Bladder microvascular endothelial cell (primary cell): ENCODE measurements at places on chromosomes 3 and 15. TPM values are rescaled to one million over a fixed set of nuclear protein-coding genes. Genes with fewer than 3 reads are reported as not detected.

Gene COLQ
- total RNA-seq: 0.16 and 1.7 TPM in 2 replicates

Gene MUC13
- total RNA-seq: under 0.01 TPM in 1 of 2 replicates, not detected in the other

Gene PIGZ
- 2.1 and 3.5 TPM in 2 replicates for total RNA-seq

Gene CCRL2
- 2.5 and 6.3 TPM in 2 replicates for total RNA-seq

Gene MAGI1
- 42.9 and 106 TPM in 2 replicates for total RNA-seq

Gene ITPKA
- 0.16 and 0.57 TPM in 2 replicates for total RNA-seq

Gene GHRL
- under 0.01 and 0.69 TPM in 2 replicates for total RNA-seq

Gene NTRK3
- not detected in 2 replicates for total RNA-seq

Gene COMMD4
- 56.4 and 108 TPM in 2 replicates for total RNA-seq

Gene C2CD4A
- under 0.01 and 1.3 TPM in 2 replicates for total RNA-seq

Gene IMPG2
- total RNA-seq: 0.16 and 0.76 TPM in 2 replicates

Gene ADGRG7
- not detected in 2 replicates for total RNA-seq

Gene TERB2
- total RNA-seq: not detected in 2 replicates

Gene FGD5
- total RNA-seq: 94.1 and 141 TPM in 2 replicates

Gene ABI3BP
- total RNA-seq: 1.5 and 17.4 TPM in 2 replicates

Gene IMP3
- 56.8 and 66.0 TPM in 2 replicates for total RNA-seq

Gene HTR3E
- total RNA-seq: not detected in 2 replicates

Gene TEX55
- total RNA-seq: not detected in 2 replicates

Gene ARPP21
- not detected in 2 replicates for total RNA-seq

Gene IQCH
- total RNA-seq: 0.65 and 2.5 TPM in 2 replicates

Gene SNX22
- total RNA-seq: 0.16 and 0.25 TPM in 2 replicates

Gene MEGF11
- under 0.01 TPM in 1 of 2 replicates, not detected in the other for total RNA-seq

Gene HGD
- 0.25 and 0.49 TPM in 2 replicates for total RNA-seq

Gene SLC9A9
- 0.81 and 3.9 TPM in 2 replicates for total RNA-seq

Gene EPHB1
- total RNA-seq: 1.5 and 14.5 TPM in 2 replicates

Gene TMEM62
- 12.5 and 20.2 TPM in 2 replicates for total RNA-seq

Gene PATL2
- 0.06 and 0.16 TPM in 2 replicates for total RNA-seq

Gene SSUH2
- not detected in 2 replicates for total RNA-seq
